ENCODE measurements at places on chromosomes 3 and 15. TPM values are rescaled to one million over a fixed set of nuclear protein-coding genes. Genes with fewer than 3 reads are reported as not detected.

Gene PCOLCE2
- 1.3 TPM for total RNA-seq

Gene EFHB
- 0.87 TPM for total RNA-seq

Gene LRRIQ4
- 0.18 TPM for total RNA-seq

Gene C3orf18
- total RNA-seq, result 17.1 TPM

Gene RNF111
- total RNA-seq, result 19.9 TPM

Measured in activated naive CD8-positive, alpha-beta T cell treated with anti-CD3 and anti-CD28 coated beads for 36 hours (primary cell).